GOT3 (cell line): ENCODE measurements at places on chromosomes 3 and 15.

DNA sequence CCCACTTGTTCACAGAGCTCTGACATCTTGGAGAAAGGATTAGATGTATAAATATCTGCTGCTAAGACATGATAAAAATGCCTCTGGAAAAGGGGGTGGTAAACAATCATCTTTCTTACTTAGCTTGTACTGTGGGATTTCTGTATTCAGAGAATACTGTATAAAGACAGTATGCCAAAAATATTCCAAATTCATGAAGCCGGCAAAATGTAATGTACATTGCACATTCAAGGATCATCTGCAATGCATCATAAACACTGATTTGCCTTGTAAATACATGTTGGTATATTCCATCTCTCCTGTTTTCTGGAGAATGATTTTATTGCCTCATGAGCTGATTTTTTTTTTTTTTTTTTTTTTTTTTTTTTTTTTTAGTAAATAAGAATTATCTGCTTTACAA lies 355.3 kb downstream of the ROBO1 start:
- DNase-seq: no peak

- no peak for DNase-seq
These were observed 53.9 kb downstream of the LINGO1 start for GRCh38 chr15:77578641-77579372.

GRCh38 chr3:46655271-46655670 lies 38.2 kb downstream of the ALS2CL start:
- DNase-seq: no peak

DNA sequence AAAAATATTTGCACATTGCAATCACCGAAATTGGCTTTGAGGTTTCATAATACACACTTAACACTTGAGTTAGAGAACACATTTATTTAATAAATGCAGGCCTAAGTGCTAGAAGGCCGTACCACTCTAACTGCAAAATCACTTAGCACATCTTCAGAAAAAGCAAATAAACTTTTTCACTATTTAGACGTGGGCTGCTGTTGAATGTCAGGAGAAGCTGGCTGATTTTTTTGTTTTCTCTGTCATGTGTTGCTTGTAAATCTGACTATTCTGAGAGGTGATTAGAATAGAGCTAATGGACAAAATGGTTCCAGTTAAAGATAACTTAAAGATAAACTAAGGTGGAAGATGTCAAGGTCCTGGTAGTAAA lies 265.1 kb downstream of the FOXP1 start:
- no peak for DNase-seq

- no peak for DNase-seq
These were observed 565.7 kb downstream of the PYDC2 start for GRCh38 chr3:192026661-192027060.

GRCh38 chr15:97425596-97425995 lies 534.9 kb upstream of the ARRDC4 start:
- no peak for DNase-seq

GRCh38 chr15:73605759-73606436 lies 27.3 kb downstream of the NPTN start:
- DNase-seq: no peak

- no peak for DNase-seq
These were observed 296.6 kb upstream of the MME start for GRCh38 chr3:154783521-154783931.

- DNase-seq: no peak
These were observed 1.3 kb downstream of the FEM1B start for GRCh38 chr15:68278595-68279405.

- no peak for DNase-seq
These were observed at the start of gene DAZL for GRCh38 chr3:16604887-16605602. DAZL (minus strand) TSS chr3:16605423; CDS start chr3:16605205, 218 bp downstream.

GRCh38 chr15:70033529-70034140 lies 64.1 kb downstream of the TLE3 start:
- no peak for DNase-seq

- DNase-seq: no peak
These were observed 136.7 kb upstream of the DAZL start for GRCh38 chr3:16741890-16742289.

DNA sequence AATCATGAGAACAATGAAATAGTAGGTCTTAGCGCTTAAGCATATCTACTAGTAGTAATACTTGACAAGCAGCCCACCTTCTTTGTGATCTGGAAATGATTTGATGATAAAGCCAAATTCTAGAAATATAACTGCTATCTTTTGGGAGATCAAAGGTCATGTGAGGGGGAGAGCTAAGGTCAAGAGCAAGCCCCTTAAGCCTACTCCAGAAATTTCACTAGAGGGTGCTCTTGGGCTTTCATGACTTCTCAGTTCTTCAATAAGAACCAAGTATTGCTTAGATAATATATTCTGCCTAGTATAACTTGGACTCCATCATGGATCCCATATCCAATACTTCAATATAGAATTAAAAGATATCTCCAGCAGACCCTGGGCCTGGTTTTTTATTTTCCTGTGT lies 319.6 kb downstream of the ZBTB20 start:
- DNase-seq: no peak

DNA sequence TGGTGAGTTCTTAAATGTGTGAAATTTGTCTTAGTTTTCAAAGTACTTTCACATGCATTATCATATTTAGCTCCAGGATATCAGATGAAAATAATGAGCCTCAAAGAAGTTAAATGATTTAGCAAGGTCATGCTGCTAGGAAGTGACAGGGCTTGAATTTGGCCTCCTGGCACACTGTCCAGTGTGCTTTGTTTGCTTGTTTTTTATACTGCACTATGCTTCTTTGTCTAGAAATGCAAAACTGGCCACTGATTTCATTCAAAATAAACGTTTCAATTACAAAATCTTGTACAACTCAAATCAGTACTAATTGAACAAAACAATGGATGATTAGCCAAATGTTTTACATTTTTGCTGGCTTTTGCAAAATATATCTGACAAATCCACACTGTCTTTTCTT lies 583.3 kb upstream of the CBLB start:
- no peak for DNase-seq

DNA sequence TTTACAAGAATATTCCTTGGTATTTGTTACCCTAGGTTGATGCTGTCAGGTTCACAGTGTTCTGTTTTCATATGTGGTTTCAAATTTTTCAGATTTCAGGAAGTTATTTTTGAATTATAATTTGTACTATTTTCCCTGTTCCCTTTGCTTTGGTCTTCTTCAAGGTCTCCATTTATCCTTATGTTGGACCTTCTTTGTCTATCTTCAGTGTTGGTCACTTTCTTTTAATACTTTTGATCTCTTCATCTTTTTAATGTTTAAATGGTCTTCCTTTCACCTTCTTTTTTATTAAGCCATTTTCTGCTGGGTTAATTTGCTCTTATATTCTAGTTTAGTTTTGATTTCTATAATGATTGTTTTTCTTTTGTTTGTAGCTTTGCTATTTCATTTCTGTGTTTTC lies 61.3 kb downstream of the KLHL25 start:
- no peak for DNase-seq

GRCh38 chr15:95263751-95264150 lies 1032.4 kb downstream of the MCTP2 start:
- DNase-seq: no peak

- no peak for DNase-seq
These were observed 205.4 kb upstream of the UBE2E1 start for GRCh38 chr3:23600167-23600871.

- no peak for DNase-seq
These were observed 208.7 kb upstream of the CDIN1 start for GRCh38 chr15:36370731-36371112.

- DNase-seq: no peak
These were observed 7.4 kb downstream of the HMCES start for GRCh38 chr3:129286081-129286480.

- DNase-seq: no peak
These were observed 44.0 kb downstream of the EIF4E3 start for GRCh38 chr3:71681224-71681668.

DNA sequence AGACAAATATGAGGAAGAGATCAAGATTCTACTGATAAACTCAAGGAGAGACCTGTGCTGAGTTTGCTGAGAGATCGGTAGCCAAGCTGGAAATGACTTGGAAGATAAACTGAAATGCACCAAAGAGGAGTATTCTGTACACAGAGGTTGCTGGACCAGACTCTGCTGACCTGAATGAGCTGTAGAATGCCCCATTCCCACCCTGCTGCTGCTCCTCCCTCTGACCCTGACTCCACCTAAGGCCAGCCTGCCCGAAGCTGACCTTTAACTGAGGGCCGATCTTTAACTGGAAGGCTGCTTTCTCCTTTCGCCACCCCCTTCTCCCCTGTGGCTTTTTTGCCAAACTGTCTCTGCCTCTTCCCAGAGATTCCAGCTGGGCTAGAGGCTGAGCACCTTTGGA lies 34.6 kb downstream of the CDIN1 start:
- no peak for DNase-seq

DNA sequence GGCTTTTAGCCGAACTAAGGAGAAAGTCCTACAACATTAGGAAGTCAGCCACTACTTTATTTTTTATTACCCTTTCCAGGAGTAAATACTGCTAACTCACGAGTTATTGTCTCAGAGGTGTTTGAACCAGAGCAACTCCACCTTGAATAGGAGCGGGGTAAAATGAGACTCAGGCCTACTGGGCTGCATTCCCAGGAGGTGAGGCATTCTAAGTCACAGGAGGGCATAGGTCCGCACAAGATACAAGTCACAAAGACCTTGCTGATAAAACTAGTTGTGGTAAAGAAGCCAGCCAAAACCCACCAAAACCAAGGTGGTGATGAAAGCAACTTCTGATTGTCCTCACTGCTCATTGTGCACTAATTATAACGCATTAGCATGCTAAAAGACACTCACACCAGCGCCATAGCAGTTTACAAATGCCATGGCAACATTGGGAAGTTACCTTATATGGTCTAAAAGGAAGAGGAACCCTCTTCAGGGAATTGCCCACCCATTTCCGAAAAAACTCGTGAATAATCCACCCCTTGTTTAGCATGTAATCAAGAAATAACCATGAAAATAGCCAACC lies 555.9 kb downstream of the IGSF11 start:
- DNase-seq: no peak

GRCh38 chr15:88623061-88623460 lies 1.9 kb downstream of the AEN start:
- no peak for DNase-seq

DNA sequence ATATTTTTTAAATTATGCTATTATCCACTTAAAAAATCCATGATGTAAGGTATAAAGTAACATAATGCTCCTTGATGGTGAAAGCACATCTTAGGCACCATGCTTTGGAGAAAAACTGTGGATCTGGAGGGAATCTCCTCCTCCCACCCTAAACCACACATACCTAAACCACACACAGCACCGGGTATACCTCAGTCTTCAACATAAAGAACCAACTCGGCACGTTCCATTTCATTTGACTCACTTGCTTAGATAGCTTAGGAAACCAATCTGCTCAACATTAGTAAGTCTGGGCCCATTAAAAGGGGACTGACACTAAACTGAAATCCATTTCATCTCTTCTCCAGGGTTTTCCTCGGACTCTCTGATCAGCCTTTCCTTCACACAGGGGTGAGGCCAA lies 945.7 kb upstream of the CFAP20DC start:
- no peak for DNase-seq

- no peak for DNase-seq
These were observed 8.8 kb downstream of the PDCD6IP start for GRCh38 chr3:33807191-33807590.

GRCh38 chr15:48580736-48581135 lies 64.8 kb downstream of the FBN1 start:
- no peak for DNase-seq

GRCh38 chr3:56423661-56424099 lies 44.6 kb downstream of the ERC2 start:
- no peak for DNase-seq

GRCh38 chr3:133734305-133734704 lies 11.9 kb upstream of the TF start:
- DNase-seq: no peak

DNA sequence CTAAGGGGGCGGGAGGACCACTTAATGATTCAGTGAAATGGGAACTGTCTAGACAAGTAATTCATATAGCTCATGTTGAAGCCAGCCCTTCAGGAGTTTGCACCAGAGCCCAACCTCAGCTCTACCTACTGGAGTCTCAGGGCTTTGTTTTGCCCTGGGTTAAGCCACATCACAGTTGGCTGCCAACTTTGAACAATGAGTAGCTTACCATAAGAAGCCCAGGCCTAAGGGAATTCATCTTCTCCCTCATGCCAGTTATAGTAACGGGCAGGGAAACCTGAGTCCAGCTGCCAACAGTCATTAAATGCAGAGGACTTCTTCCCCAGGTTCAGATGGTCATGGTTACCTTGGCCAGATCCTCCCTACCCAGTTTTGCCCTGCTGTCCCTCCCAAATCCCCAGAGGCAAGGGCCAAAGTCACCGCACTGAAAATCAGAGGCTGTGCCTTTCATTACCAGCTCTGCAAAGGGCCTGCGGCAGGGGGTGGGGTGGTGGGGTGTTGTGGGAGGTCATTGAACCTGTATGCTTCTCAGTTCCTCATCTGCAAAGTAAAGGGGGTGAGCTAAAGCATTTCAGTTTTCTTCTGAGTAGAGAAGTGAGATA lies 302.2 kb upstream of the NR2E3 start:
- DNase-seq: no peak

- no peak for DNase-seq
These were observed 535.7 kb downstream of the AGBL1 start for GRCh38 chr15:86615411-86615810.

DNA sequence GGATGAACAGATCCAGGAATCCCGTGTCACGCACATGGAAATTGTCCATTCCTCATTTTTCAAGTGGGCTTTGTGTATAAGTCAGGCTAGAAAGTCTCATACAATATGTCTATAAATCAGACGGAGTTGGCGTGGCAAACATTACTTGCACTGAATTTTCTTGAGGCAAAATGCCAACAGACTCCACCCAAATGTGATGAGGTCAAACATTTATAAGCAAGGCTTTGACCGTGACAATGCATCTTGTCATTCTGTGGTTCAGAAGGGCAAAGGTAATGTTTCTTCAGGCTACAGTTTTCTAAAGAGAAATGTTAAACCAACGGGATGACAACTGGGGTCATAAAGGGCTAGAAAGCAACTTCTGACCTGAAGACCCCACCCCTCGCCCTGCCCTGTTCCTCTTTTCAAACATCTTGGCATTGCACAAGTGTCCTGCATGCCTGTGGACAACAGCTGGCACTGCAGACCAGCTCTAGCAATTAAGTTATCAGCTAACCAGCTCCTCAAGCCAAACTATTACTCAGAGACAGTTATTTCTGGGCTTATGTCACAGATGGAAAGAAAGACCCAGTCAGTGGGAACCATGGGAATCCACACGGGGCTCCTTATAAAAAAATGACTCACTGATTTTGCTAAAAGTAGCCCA lies 36.5 kb upstream of the SPTBN5 start:
- DNase-seq: peak; percentile 49

GRCh38 chr15:33089878-33090757 lies 104.4 kb downstream of the FMN1 start:
- no peak for DNase-seq

DNA sequence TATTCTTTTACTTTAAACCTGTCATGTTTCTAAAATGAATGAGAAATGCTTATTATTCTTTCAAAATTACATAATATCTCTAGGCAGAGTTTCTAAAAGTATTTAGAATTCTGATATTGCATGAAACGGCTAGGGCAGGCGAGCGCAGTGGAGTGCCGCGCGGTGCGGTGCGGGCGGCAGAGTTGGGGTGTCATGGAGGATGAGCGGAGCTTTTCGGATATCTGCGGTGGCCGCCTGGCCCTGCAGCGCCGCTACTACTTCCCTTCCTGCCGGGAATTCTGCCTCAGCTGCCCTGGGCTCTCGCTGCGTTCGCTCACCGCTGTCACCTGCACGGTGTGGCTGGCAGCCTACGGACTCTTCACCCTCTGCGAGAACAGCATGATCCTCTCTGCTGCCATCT lies 12.6 kb downstream of the BNIP2 start:
- no peak for DNase-seq

- no peak for DNase-seq
These were observed 57.4 kb upstream of the BDH1 start for GRCh38 chr3:197613199-197613598.
